ENCODE measurements at places on chromosomes 5 and 9.

GRCh38 chr5:157874861-157875260 is 15.9 kb upstream of the CLINT1 start:
- DNase-seq: no peak

- DNase-seq: no peak
These were observed 263.1 kb upstream of the RGMB start for GRCh38 chr5:98510143-98510985.

DNA sequence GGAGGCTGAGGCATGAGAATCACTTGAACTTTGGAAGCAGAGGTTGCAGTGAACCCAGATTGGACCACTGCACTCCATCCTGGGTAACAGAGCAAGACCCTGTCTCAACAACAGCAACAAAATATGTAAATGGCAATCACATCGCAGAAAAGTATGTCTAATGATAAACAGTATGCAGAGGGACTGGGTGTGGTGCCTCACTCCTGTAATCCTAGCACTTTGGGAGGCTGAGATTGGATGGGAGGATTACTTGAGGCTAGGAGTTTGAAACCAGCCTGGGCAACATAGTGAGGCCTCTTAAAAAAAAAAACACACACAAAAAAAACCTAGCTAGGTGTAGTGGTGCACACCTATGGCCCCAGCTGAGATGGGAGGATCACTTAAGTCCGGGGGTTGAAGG is 40.3 kb downstream of the HSDL2 start:
- no peak for DNase-seq

DNA sequence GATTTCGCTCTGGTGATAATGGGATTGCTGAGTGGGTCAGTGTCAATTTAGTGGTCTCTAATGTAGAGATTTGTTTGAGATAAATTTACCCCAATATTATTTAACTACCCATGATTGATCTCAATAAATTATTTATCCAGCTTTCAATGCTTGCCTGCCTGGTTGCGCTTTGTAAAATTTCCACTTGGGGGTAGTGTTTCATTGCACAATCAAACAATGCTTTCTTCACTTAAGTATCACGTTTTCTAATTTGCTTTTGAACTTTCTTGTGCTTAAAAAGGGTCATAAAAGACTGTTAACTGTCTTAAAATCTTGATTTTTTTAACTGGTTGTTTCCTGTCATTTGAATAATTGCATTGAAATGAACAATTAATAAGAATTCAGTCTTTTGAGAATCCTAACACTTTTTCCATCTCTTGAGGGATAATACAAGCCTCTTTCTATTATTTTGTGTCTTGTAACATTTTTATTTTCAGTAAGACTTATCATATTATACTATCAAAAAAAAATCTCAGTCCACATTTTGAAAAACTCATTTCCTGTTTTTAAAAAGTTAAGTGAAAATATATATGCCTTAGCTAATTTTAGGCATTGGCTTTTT is 18.7 kb downstream of the HSD17B4 start:
- no peak for DNase-seq

DNA sequence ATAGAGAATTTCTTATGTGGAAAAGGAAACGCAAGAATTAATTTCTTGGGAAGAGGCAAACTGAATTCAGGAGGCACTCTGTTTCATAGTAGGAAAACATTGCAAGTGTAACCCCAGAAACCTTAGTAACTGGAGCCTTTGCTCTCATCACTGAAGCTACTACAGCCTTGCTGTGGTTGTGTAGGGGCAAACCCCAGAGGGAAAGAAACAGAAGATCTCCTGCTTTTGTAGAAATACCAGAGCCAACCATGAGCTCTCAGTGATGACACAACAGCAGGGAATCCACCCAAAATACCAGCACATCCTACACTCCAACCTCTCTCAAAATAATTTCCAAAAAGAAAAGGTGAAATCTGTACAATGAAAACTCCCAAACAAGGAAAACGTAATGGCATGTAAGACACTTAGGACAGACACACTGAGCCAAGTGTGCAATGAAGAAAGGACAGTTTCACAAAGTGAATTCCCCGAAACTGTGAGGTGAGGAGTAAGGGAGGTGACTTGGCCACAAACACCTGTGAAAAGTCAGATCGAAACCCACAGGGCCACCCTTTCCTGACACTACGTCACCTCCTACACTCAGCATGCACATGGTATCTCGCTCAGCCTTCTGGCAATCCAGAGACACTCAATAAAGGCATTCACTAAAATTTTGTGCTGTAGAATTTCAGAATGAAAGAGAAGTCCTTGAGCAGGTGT is 8.5 kb upstream of the ACSL6 start:
- no peak for DNase-seq

GRCh38 chr9:84403288-84403687 is 62.7 kb upstream of the SLC28A3 start:
- no peak for DNase-seq

DNA sequence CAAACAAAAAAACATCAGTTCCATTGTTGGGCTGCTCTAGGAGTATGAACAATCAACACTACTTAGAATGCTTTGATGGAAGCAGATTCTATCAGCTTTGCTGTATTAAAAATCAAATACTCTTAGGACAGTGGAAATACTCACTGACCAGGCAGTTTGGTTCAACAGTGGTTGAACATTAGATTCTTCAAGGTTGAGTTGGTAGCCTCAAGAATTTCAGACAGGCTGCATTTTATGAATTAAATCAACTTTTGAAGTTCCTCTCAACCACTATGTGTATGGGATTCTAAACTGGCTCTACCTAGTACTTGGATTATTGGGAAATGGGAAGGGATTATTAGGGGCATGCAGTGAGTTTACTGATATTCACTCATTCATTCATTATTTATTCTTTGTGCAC is 35.0 kb downstream of the ACTBL2 start:
- DNase-seq: no peak

- DNase-seq: no peak
These were observed at the start of gene WNK2 for GRCh38 chr9:93183663-93184431. WNK2 (plus strand) TSS chr9:93184139; CDS start chr9:93184930, 791 bp downstream.

- DNase-seq: no peak
These were observed 235.7 kb upstream of the HAPLN1 start for GRCh38 chr5:83956386-83956785.

DNA sequence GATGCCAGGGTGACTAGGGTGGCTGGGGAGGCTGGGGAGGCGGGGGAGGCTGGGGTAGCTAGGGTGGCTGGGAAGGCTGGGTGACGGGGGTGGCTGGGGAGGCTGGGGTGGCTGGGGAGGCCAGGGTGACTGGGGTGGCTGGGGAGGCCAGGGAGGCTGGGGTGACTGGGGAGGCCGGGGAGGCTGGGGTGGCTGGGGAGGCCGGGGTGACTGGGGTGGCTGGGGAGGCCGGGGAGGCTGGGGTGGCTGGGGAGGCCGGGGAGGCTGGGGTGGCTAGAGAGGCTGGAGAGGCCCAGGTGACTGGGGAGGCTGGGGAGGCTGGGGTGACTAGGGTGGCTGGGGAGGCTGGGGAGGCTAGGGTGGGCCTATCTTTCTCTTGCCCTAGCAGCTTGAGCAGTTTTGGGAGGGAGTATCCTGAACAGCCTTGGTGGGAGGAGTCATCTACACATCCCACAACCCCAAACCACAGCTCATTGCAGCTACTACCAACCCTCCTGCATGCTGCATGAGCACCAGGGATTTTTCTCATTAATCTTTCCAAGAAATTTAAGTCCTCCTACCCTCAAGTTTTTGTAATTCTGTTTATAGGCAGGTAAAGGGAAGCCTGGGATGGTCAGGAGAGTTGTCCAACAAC is 203.2 kb upstream of the IRX1 start:
- DNase-seq: no peak

DNA sequence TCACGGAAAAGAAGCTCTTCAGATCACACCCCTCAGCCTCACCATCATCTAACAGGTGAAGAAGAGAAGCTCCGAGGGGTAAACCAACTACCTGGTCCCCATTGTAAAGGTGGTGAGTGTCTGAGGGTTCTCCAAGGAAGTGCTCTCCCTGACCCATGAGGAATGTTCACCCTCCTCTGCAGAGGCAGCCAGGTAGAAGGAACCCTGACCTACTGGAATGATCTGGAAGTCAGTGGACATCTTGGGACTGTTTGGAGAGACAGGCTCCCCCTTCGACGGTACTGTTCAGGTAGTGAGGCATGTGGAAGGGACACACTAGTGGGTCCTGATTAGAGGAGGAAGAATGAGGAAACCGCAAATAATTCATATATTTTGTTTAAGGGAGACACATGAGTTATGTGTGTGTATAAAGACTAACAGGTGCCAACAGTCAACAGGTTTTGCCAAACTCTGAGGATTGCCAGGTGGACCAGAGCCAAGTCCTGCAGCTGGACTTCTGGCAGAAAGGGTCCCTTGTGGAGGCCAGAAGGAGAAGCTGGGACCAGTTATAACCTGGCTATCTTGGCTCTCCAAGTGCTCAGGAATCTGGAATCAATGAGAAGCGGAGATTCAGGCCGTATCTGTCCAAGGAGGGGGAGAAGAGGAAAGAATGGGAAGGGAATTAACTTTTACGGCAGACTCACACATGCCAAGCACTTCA is 3.0 kb upstream of the ZBTB34 start:
- DNase-seq: no peak

GRCh38 chr9:17825265-17825659 is 246.4 kb downstream of the SH3GL2 start:
- DNase-seq: no peak

DNA sequence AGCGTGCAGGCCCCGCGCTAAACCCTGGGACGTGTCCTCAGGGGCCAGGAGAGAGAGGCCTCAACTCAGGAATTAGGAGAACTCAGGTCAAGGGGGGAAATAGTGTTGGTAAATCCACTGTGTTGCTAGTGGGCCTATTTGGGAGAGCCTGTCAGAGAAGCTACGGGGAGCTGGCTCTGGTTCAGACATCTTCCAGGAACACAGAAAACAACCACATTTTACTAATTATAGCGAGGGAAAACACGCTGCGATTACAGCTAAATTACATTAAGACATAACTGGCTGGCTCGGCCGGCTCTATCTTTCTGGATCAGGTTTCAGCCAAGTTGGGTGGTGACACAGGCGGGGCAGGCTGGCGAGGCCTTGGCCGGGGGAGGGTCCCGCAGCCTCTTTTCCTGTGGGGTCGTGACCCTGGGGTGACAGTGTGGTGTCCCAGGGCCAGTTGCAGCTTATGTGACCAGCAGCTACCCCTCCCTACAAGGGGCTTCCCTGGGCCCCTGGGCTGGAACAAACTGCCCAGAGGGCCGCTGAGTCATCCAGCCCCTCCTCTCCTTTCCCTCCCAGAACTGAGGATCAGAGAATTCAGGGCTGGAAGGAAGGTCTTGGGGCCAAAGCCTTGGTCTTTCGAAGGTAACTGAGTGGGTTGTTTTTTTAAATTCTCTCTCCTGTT is 75.1 kb downstream of the FGF18 start:
- DNase-seq: no peak

GRCh38 chr9:128026773-128027541 is 40.2 kb downstream of the NAIF1 start:
- DNase-seq: no peak
